ENCODE measurements at places on chromosomes 16 and 17.

DNA sequence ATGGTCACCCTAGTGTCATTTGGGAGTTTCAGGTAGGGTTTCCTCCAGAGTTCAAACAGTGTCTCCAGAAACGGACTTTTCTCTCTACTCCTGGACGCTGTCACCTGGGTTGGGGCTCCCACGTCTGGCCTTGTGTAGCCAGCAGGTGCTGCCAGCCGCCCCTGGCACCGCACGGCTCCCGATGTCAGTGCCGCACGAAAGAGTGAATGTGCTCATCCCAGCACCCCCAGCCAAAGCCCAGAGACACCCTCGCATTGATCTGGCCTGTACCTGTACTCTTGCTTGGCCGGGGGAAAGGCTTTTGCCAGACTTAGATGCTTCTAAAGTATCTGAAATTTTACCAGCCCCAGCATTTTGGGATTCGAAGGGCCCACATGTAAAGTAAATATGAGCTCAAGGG lies 351.9 kb downstream of the C16orf95 start:
- DNase-seq, result no peak

GRCh38 chr17:51359055-51359454 lies 98.7 kb downstream of the UTP18 start:
- DNase-seq, result no peak

- DNase-seq, result no peak
Measured at GRCh38 chr17:10205549-10206185, 7.3 kb upstream of the GAS7 start.

DNA sequence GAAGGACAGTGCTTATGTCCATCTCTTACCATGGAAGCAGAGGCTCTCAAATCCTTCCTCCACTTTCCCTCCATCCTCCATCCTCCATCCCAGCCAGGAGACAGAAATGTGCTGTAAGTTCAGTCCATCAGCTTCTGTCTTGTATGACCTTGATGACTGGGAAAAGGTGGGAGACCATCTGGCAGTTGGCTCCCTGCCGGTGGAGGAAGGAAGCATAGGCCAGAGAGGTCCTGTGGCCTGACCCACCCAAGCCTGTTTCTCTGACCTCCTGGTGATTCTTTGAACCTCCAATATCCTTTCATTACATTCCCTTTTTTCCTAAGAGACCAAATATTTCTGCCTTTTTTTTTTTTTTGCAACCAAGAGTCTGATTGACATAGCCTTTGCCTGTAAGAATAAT lies 215.3 kb downstream of the ABCC12 start:
- DNase-seq, result no peak

GRCh38 chr17:7886227-7887037 lies 2.2 kb upstream of the CHD3 start:
- DNase-seq, result peak; percentile 29

DNA sequence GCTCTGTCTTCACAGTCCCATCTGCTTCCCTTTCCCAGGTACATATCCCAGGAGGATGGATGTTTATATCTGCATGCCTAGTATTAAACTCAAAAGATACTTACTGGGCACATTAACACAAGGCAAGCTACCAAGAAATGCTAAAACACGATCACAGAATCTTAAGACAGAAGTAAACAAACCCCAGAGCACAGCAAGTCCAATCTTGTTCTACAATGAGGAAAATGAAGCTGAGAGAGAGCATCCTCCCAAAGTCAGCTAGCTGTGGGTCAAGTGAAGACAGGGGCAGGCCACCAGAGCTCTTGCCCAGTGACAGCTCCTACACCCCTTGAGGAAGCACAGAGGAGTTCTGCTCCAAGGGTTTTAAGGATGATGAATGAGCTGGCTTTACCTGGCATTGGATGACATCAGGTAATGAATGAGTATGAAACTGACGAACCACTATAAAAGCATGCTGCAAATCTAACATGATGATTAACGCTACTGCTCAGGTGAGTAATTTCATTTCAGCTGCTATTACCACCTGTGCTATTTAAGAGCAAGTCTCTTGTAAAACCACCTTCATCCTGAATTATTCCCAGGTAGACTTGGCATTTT lies 20.3 kb downstream of the XPO6 start:
- no peak for DNase-seq

- DNase-seq, result no peak
Measured at GRCh38 chr16:5502467-5502869, 404.9 kb upstream of the EEF2KMT start.

DNA sequence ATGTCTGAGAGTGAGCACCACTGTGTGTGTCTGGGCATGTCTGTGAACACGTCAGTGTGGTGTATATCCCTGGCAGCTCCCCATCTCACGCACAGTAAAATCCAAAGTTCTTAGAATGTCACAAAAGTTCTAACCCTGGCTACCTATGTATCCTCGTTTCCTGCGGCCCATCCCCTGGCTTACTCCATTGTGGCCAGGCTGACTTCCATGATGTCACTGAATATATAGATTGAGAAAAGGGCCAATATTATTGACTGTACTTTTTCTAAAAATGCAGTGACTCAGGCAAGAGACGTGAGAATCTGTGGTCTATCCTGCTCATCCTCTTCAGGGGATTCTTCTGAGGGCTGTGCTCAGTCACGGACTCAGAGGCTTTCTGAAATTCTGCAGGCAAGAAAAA lies 963 bp upstream of the METTL22 start:
- no peak for DNase-seq

DNA sequence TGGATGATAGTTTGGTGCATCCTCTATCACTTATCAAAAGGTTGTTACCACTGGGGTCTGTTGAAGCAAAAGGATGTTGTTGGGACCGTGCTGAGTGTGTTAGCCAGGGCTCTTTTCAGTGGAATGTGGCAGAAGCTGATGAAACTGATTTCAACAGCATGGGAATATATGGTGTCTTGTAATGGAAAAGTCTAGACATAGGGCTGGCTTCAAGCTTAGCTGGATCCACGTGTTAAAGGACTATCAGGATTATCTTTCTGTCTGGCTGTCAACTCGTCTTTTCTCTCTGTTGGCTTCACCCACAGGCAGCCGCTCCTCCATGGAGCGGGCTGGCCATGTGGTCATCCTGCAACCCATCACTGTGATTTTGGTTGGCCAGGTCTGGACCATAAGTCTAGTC lies 8.7 kb downstream of the SNX29 start:
- no peak for DNase-seq

Data from naive thymus-derived CD4-positive, alpha-beta T cell (primary cell).